ENCODE measurements at places on chromosomes 3 and 15. TPM values are rescaled to one million over a fixed set of nuclear protein-coding genes. Genes with fewer than 3 reads are reported as not detected.

Gene SMCO1
- polyA plus RNA-seq = not detected

Gene ITPR1
- polyA plus RNA-seq = 43.9 TPM

DNA sequence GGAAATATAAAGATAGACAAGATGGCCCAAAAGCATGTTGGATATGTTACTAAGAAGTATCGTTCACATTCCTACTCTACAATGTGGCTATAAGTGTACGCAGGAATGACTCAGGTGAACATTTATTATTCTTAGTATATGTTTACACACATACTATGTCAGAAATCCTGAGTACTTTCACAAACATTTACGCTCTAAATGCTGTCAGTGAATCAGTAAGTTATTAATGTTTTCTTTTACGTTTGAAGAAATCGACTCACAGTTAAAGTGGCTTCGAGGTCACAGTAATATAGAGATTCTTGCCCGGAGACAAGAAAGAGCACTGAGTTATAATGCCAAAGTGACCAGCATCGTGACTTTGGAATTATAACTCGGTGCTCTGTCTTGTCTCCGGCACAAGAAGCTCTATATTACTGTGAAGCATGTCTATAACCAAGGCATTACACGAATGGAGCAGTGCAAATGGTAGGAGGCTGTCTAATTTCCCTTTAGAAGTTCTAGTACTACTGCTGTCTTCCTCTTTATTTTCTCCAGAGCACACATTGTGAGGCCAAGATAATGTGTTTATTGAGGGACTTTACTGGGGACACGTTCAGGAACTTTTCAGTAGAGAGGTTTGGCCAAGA lies 61.8 kb upstream of the P3H2 start:
- no peak for DNase-seq

DNA sequence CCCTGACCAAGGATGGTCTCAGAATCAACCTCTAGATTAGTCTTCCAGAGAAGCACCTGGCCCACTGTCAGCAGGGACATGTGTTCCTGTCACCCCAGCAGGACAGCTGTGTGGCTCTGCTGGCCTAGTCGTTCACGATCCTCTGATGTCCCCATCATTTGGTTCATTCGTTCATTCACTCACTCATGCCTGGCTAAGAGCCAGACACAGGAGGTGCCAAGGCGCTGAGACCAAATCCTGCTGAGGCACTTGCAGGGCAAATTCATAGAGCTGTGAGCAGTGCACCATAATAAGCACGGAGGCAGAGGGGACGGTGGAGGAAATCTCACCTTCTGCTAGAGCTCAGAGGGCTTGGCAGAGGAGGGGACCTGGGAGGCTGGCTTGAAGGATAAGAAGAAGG lies 49.9 kb upstream of the FGD5 start:
- DNase-seq = no peak

Gene CFAP91
- polyA plus RNA-seq = 20.3 TPM

- DNase-seq = no peak
These were observed 927 bp downstream of the SMAD6 start for GRCh38 chr15:66702787-66703539.

Gene ZBTB11
- 20.8 TPM for polyA plus RNA-seq
